Chondrocyte (in vitro differentiated cells): ENCODE measurements at places on chromosomes 6 and 20. TPM values are rescaled to one million over a fixed set of nuclear protein-coding genes. Genes with fewer than 3 reads are reported as not detected.

Gene C6orf163
- 1.2 to 3.3 TPM (median 1.7 TPM) in 3 replicates for total RNA-seq

Gene MEI4
- total RNA-seq, result not detected in 3 replicates

Gene TREM1
- 0.25 TPM in 1 of 3 replicates, not detected in the others for total RNA-seq

Gene L3MBTL1
- total RNA-seq, result 11.2 to 17.0 TPM (median 11.6 TPM) in 3 replicates

Gene IRF4
- total RNA-seq, result 0.05 TPM in 1 of 3 replicates, not detected in the others

Gene CST7
- not detected in 3 replicates for total RNA-seq
